ENCODE measurements at places on chromosomes 5 and 9. TPM values are rescaled to one million over a fixed set of nuclear protein-coding genes. Genes with fewer than 3 reads are reported as not detected.

SEMA4D gene
- total RNA-seq = 14.0 TPM

ARL14EPL gene
- not detected for total RNA-seq

CAMK4 gene
- 30.9 TPM for total RNA-seq

- DNase-seq = no peak
These were observed 76.0 kb downstream of the FCHO2 start for GRCh38 chr5:73031839-73032238.

DNA sequence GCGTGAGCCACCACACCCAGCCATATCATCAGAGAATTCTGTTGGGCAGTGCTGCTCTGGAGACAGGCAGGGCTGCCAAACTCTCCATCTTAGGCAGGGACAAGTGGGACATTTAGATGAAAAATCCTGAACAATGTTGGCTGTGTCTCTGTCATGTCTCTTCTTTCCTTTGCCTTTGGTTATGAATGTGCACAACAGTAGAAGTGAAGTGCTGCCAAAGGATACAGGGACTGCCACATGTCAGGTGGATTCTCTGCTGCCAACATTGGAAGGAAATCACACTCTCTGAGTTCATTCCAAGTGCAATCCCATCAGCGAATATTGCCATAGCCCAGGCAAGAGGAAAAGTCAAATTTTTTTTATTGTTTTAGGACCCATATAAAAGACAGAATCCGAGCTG, 348.8 kb downstream of the TRPM3 start:
- DNase-seq = no peak

DNA sequence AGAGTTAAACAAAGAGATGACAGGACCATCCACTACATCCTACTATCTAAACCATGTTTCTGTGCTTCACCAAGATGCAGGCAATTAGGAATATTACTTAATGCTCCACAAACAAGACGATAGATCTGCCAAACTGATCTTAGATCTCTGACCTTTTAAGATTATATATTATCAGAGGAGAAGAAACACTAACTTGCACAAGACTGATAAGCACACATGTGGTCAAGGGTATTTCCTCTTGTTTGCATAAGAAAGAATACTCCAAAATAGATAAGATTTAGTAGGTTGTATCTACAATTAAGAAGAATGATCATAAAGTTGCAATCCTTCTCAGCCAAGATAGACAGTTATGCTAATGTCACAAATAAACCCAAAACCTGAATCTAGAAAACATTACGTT, 601.0 kb upstream of the ACO1 start:
- DNase-seq = no peak

- DNase-seq = no peak
These were observed 36.5 kb upstream of the SLC9A3 start for GRCh38 chr5:560792-561166.

DNA sequence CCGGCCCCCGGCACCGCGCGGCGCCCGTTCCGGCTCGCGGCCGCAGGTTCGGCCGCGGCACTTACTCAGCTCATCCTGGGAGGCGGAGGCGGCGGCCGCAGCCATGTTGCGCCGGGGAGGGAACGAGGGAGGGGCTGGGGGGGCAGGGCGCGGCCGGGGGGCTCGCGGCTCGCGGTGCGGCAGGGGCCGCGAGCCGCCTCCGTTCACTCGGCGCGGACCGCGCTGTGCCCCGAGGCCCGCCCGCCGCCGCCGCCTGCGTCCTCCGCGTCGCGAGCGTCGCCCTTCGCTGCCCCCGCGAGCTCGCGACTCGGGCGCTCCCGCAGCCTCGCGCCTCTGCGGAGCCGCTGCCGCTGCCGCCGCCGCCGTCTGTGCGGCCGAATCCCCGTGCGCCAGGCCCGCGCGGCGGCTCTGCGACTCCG, 735 bp downstream of the ECPAS start:
- DNase-seq = no peak

DNA sequence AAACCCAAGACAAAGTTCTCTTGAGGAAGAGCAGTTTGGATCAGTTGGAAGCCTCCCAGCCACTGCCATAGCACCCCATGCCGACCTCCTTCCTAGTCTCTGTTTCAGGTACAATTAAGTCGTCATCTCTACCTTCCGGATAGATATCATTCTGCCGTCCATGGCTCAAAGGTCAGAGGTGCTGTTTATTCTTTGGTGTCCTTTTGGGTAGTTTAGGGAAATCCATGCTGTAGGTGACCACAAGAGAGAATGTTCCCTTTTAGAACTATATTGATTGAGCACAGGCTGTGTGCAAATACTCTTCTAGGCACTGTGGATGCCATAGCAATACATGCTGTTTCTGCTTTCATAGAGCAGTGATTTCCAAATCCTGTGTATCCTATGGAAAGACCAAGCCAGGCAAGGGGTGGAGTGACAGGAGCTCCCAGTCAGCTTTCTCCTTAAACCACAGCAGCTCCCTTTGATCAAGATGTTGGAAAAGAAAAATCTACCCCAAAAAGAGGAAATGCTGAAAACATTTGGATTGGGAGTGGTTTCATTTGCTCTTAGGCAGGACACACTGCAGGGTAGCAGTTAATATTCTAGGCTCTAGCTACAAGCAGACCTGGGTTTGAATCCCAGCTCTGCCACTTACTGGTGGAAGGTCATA, 127.9 kb downstream of the PALM2AKAP2 start:
- no peak for DNase-seq

GRCh38 chr5:180590543-180591310, 572 bp downstream of the SCGB3A1 start:
- DNase-seq = no peak

DNA sequence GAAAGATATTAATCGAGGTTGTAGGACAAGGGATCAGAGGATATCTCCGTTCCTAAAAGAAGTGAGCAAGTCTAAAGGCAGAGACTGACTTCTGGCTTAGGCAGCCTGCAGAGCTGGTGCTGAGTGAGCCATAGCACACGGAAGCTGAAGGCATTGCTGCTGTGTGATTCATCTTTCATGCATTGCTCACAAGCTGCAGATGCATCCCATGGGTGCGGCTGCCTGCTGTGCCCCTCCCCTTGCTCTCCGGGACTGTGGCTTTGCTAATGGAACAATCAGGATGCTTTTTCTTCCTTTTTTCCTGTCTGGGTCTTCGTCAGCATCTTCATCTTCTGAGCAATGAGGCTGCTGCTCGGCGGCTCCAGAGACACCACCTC, 341.4 kb downstream of the DIRAS2 start:
- DNase-seq = no peak

DNA sequence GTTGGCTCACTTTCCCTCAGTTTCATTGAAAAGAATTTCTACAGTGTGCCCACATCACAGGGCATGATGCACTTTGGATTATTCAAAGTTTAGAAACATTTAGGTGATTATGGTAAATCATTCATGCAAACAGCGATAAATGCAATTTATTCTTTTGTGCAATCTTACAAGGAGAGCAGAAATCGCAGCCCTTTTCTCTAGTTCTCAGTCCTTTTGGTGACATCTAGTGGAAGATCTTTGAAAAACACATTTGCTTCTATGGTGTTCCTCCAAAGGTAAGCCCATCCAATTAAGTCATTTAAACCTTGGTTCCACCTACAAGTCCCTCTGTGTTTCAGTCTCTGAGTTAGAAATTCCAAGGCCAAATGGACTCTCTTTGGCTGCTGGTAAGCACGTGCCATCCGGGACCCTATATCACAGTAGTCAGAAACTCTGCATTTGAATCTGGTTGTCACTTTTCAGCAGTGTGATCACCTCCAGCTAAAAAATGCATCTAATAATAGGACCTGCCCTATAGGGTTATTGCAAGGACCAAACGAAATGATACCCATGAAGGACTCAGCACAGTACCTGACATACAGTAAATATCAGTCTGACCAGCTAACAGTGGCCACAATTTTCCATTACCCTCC, 66.4 kb downstream of the MACROH2A1 start:
- peak; percentile 36 for DNase-seq

DNA sequence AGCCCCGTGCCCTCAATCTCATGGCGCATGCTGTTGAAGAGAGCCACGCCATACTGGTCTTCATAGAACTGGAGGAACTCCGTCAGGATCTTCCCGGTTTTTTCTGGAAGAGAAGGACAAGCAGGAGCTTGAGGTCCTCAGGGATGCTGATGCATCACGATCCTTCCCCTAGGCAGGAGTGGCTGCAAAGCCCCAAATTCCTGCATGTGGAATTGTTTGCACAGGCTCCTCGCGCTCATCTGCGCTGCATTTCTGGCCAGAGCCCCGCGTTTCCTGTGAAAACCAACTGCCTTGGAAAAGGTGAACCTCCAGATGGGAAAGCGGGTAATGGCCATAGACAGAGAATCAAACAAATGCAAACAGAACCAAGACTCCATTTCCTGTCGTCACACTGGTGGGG, 80.4 kb downstream of the LRSAM1 start:
- no peak for DNase-seq

DNA sequence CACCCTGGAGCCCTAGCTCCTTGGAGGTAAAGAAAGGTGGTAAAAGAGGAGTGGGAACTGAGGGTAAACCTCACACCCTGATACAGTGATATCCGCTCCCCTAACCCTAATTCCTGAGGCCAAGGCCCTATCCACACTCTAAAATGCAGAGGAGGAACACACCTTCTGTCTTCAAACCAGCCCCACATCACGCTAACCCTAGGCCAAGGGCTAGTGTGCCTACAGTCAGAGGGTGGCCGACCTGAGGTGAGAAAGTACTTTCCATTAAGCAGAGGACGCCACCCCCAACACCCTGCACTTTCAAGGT, 590 bp downstream of the HDAC3 start:
- no peak for DNase-seq

- no peak for DNase-seq
These were observed 64.3 kb downstream of the C9orf50 start for GRCh38 chr9:129556491-129557191.

GRCh38 chr5:143318270-143318669, 85.2 kb downstream of the NR3C1 start:
- no peak for DNase-seq

Data from urinary bladder (tissue), 4 donors.